Activated naive CD4-positive, alpha-beta T cell treated with anti-CD3 and anti-CD28 coated beads, Interleukin-2, amount 50 U/mL, for 16 hours (primary cell): ENCODE measurements at places on chromosomes 7 and 10.

DNA sequence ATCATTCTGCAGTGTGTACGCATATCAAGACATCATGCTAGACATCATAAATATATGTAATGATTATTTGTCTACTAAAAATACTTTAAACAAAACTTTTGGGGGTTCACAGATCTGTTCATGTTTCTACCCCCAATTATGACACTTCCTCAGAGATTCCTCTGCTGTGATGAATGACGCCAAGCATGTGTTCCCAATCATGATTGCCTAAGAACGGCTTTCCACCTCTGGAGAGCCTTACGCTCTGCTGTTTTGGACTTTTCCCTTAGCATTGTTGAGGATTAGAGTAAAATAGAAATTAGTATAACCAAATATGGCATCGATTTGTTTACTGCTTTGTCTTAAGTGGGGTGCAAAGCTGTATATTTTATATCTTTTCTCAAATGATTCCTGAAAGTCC, 236.3 kb upstream of the IGFBP3 start:
- no peak for DNase-seq

DNA sequence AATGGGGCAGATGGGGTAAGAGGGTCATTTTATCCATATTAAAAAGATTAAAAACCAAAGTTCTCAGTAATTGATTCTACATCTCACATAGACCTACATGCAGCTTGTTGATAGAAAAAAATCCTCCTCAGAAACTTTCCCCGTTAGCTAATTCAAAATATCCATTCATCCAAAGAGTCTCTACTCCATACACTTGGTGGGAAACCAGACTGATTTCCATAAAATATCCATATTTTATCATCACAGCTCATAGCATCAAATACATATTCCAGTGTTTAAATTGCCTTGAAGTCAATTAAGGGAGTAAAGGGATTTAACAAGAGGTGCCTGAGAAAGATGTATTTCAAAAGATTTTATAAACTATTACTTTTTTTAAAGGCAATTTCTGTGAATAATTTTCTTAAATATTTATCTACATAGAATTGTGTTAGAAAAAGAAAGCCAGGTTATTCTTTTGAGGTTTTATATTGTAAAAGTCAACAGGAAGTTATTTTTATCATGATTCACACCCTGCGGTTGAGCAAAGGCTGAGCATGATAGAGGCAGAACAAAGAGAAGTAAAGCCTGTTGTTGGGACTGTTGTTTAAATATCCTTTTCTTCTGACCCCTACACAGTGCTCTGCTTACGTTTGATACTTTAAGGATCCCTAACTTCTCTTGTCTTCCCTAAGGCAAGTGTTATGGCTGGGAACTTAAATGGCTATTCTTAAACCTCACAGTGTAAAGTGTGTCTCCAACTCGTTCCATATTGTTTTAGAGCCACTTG, 266.7 kb downstream of the PRKG1 start:
- no peak for DNase-seq

GRCh38 chr7:27144781-27145164, 1.3 kb upstream of the HOXA5 start:
- no peak for DNase-seq

GRCh38 chr10:132624847-132625471, 87.4 kb downstream of the INPP5A start:
- DNase-seq = no peak

- no peak for DNase-seq
Observed at GRCh38 chr10:13404791-13405190, 56.7 kb upstream of the SEPHS1 start.

GRCh38 chr10:3770611-3771110, 14.3 kb downstream of the KLF6 start:
- DNase-seq = no peak

GRCh38 chr7:71237945-71238344, 106.0 kb downstream of the GALNT17 start:
- DNase-seq = no peak

DNA sequence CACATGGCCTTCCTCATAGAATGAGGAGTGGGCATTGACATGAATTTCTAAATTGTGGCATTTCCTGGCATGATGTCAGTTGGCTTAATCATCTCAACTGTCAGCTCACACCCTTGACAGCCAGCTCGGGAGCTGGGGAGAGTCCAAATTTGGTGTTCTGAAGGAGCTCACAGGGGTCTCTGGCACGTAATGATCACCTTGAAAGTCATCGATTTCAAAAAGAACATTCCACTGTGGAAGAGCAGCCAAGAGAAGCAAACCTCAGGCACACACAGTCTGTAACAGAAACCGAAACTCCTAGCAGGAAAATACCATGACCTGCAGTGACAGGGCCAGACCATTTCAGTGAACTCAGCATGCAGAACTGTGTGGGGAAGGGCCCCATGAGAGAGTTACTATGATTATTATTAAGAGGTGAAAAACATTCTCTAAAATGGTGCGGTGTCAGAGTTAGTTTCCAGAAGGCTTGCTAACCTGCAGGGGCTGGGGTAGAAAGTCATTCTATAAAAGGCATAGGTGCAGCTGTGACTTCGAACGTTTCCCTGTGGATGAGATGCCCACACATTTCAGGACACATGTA, 26.4 kb upstream of the KLF6 start:
- peak; percentile 55 for DNase-seq

- DNase-seq = no peak
Observed at GRCh38 chr7:1691096-1691495, 21.0 kb downstream of the ELFN1 start.

GRCh38 chr7:120785095-120785494, 72.8 kb downstream of the TSPAN12 start:
- no peak for DNase-seq

- DNase-seq = no peak
Observed at GRCh38 chr10:34775044-34775637, 40.0 kb downstream of the PARD3 start.
